Adipocyte (in vitro differentiated cells): ENCODE measurements at places on chromosomes 16 and 17.

- DNase-seq: peak; percentile 76
Observed at GRCh38 chr16:82156761-82157533, 13.1 kb downstream of the MPHOSPH6 start.

DNA sequence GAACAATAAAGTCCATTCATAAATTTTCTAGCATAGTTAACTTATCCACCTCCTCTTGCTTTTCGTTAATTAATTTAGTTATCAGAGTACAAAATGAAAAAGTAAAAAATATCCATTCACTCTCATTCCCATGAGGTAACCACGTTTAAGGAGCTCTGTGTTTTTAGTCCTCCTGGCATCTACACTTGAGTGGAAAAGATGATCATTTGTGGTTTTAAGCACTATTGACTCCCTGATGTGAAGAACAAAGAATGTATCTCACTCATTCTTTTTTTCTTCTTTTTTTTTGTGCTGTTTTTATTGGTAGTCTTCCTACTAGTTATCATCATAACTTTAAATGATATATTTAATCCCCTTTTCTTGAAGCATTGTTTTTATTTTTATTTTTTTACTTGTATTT, 26.1 kb downstream of the QPRT start:
- DNase-seq: no peak

- peak; percentile 42 for DNase-seq
Observed at GRCh38 chr17:79461041-79461440, 149.8 kb downstream of the RBFOX3 start.

DNA sequence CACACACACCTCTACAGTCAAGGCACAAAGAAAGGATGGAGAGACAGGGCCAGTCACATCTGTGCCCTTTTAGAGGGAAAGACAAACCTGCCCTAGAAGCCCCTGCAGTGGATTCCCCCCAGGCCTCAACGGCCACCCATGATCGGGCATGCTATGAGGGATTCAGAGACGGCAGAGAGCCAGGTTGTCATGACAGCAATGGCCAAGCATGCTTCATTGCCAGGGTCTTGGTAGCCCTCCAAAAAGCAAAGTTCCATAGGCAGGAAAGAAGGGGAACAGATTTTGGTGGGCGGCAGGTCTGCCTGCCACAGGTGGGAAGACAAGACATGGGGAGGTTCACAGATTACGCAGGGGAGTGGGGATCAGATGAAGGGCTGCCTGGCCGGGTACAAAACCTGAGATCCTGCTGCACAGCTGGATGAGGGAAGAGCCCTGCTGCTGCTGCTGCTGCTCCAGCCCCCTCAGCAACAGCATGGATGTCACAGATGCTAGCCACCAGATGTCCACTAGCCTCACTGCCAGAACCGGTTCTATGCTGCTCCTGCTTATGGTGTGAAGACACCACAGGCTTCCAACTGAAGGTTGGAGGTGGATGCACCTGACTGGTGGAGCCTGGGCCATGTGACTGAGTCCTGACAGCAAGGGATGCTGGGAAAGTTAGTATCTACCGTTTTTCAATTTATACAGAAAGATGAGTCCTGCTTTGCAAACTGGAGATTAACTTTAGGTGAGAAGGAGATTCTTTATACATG, 17.8 kb downstream of the ACTG1 start:
- no peak for DNase-seq

- peak; percentile 22 for DNase-seq
Observed at GRCh38 chr16:86018487-86018886, 119.5 kb downstream of the IRF8 start.

GRCh38 chr16:2016407-2016922, 3.1 kb upstream of the NPW start:
- no peak for DNase-seq

GRCh38 chr17:2705263-2705662, 6.3 kb downstream of the CLUH start:
- no peak for DNase-seq

DNA sequence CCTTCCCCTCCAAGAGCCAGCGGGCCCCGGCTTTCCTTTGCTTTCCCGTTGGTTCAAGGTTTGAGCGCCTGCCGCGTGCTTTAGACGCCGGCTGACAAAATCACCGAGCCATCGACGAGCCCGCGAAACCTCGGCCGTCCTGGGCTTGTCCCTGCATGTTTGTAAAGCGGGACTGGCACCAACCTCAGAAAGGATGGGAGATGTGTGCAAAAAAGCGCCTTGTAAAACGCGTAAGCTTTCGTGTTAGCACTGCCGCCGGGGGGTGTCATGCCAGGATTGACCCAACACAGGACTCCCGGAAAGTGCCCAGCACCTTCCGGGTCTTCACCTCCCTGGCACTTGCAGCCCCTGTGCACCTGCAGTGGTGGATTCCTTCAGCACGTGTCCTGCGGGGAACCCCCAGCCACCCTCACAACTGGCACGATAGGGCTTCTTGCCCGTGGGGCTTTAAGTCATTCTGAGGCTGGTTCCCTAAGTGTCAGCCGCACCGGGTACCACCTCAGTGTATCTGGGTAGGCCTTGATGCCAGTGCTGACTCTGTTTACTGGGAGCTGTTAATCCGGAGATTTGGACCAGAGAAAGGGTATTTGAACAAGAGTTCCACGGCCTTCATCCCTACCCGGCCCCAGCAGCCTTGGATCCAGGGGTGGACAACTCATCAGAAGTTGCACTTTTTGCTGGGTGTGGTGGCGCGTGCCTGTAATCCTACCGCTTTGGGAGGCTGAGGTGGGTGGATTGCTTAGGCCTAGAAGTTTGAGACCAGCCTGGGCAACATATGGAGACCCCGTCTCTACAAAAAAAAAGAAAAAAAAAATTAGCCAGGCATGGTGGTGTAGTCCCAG, 817 bp downstream of the NDUFAF8 start:
- DNase-seq: peak; percentile 37

- peak; percentile 41 for DNase-seq
Observed at GRCh38 chr16:90077757-90078578, 837 bp upstream of the PRDM7 start.

DNA sequence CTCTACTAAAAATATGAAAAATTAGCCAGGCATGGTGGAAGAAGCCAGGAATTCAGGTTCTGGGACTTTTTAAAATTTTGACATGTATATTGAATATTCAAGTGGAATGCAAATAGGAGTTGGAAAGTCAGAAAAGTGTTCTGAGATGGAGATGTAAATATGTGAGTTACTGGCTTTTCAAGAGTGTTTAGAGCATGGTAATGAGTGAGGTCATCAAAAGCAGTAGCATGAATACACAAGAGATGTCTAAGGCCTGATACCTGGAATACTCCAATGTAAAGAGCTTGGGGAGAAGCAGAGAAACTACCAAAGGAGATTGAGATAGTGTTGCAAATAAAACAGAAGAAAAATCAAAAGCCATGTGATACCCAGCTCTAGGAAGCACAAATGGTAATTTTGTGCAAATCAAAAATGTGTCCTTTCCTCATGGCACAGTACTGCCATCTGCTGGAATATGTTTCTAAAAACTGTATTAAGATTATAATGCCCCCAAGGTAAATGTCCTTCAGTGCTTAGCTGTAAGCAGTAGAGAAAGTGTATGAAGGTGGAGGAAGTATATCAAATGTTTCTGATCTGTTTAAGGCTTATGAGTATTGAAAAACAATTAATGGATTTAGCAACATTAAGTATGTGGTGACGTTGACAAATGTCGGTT, 908.4 kb downstream of the KCNJ18 start:
- peak; percentile 52 for DNase-seq

- DNase-seq: peak; percentile 98
Observed at GRCh38 chr17:7241783-7242716, at the start of gene GABARAP. GABARAP (minus strand) TSS chr17:7242449; CDS start chr17:7242330, 119 bp downstream.

DNA sequence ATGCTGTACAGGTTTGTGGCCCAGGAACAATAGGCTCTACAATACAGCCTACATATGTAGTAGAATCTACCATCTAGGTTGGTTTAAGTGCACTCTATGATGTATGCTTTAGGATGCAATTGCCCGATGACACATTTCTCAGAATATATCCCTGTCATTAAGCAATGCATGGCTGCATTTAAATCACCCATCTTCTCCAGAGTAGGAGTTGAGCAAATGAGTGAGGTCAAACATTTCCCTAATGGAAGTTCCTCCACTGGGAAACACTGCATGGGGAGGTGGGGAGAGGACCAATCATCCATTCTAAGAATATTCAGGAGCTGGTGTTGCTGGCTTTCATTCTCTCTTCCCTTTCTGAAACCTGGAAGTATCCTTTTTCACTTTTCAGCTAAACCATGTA, 2.0 kb upstream of the PCTP start:
- DNase-seq: no peak

GRCh38 chr16:14339694-14340093, 268.6 kb downstream of the MRTFB start:
- no peak for DNase-seq

DNA sequence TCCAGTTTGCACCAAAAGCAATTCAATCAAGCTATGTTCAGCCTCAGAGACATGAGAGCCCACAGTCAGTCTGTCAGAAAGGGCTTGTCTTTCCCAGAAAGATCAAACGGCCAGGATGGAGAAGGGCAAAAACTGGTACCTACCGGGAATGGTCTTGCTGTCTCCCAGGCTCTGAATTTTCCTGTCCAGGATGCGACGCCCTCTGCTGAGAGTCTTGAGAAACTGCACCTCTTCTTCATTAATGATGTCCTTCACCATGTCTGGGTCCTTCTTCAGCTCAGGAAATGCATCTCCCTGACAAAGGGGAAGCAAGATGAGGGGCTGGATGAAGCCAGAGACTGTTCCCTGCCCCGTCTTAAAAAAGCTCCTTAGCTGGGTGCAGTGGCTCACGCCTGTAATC, 15.8 kb upstream of the EXOSC6 start:
- peak; percentile 47 for DNase-seq
